Non-pigmented ciliary epithelial cell (primary cell): ENCODE measurements at places on chromosomes 5 and 9.

GRCh38 chr9:36486329-36486932 lies 86.3 kb upstream of the MELK start:
- DNase-seq, result no peak

GRCh38 chr5:59143926-59144333 lies 561.1 kb downstream of the RAB3C start:
- DNase-seq, result no peak

DNA sequence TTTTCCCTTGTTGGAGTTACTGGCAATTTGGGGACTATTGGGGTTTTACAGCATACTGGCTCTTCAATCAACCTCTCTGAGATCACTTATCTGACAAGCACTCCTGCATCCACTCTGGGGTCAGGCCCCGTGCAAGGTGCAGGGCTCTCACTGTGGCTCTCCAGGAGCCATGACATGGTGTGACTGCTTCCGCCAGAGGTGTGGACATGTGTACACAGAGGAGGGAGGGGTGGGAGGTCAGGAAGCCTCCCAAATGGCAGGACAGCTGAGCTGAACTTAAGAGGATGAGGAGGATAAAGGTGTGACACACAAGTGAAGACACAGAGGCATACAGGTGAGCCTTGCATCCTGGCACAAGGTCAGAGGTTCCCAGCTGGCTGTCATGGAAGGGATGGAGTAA lies 24.3 kb downstream of the SHB start:
- no peak for DNase-seq

- DNase-seq, result no peak
Measured at GRCh38 chr9:17519761-17520160, 59.1 kb upstream of the SH3GL2 start.

DNA sequence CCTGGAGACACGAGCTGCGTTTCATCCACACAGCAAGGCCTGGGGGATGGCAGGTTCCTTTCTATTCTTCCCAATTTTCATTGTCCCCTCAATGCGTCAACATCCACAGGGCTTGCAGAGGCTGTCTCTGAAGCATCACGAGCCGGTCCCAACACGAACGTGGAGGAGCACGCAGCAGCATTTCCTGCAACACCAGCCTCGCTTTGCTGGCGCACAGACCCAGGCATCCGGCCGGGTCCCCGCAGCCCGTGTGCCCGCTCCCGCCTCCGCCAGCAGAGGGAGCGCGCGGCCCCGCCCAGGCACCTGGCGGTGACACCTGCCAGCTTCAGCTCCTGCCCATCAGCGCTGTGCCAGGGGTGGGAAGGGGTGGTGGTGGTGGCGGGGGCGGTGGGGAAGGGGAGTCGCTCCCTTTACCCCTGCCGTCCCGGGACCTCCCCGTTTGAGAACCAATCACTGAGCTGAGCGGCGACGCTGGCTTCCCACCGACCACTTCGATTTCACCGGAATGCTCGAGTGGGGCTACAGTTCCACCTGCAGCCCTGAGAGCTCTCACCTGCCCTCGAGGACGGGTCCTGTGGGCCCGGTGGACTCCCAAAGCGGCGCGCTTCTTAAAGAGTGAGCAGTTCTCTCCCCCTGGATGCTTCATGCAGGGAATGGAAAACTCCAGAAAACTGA lies 464.5 kb downstream of the ICE1 start:
- DNase-seq, result no peak

DNA sequence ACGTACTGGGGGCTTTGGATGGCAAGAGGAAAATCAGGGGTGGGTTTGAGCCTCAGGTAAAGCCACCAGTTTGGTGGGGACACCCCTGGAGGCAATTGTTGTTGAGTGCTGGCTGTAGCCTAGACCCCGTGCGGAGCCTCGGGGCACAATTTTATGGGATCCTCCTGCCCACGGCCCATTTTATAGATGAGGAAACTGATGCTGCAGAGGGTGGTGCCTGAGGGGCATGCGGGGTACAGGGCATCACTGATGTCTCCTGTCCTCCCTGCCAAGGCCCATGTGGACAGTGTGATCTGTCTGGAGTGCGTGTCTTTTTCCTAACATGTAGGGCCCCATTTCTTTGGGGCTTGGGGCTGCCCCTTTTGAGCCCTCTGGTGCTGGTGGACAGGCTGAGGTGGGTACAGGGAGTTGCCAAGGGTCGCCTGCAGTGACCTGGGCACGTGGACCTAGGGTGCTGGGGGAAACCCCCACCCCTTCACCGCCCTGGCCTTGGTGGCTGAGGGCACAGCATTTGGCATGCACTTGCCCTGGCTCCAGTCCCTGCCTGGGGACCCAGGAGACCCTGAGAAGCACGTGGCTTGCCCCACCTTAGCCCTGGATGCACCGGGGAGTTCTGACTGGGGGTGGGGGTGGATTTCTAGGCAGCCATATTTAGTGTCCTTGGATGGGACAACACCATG lies 22.1 kb downstream of the WNK2 start:
- DNase-seq, result no peak

DNA sequence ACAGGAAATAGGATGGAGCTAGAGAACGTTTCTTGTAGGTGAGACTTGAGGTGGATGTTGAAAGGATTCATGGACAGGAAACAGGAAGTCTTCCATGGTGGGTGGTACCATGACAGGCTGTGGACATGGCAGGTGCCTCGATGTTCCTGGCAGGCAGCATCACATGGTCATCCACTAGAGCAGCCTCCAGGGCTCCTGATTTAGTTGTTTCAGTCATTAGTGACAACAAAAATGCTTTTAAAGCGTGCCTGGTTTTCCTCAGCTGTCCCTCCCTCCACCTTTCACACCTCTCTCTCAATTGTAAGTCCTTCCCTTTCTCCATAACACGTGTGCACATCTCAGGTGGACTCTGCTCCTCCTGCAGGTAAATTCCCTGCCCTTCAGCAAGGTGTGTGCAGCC lies 25.2 kb upstream of the ASPN start:
- no peak for DNase-seq

GRCh38 chr9:98694943-98695342 lies 13.8 kb downstream of the GABBR2 start:
- no peak for DNase-seq

- no peak for DNase-seq
Measured at GRCh38 chr5:150279330-150280020, 10.1 kb downstream of the CAMK2A start.

DNA sequence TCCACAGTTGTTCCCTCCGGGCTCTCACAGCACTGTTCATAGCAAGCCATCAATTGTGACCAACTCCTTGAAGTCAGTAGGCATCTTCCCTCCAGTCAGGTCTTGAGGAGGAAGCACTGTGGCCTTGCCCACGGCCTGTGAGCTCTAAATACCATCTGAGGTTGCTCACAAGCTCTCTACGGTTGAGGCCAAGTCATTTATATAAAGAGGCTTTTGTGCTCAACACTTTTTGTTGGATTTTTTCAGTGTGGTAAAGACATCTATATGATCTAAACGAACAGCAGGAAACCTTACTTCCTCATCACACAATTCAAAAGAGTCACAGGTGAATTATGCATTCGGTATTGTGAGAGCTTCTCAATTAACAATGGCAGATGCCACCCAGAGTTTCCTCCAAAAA lies 97.3 kb downstream of the ZNF462 start:
- no peak for DNase-seq

GRCh38 chr5:147427521-147428401 lies 82.1 kb downstream of the DPYSL3 start:
- no peak for DNase-seq

- no peak for DNase-seq
Measured at GRCh38 chr9:131410044-131410491, 16.2 kb downstream of the PRRC2B start.

GRCh38 chr9:33106372-33106771 lies 29.9 kb upstream of the SMU1 start:
- no peak for DNase-seq

- DNase-seq, result no peak
Measured at GRCh38 chr9:71704796-71705195, 63.5 kb downstream of the CEMIP2 start.

DNA sequence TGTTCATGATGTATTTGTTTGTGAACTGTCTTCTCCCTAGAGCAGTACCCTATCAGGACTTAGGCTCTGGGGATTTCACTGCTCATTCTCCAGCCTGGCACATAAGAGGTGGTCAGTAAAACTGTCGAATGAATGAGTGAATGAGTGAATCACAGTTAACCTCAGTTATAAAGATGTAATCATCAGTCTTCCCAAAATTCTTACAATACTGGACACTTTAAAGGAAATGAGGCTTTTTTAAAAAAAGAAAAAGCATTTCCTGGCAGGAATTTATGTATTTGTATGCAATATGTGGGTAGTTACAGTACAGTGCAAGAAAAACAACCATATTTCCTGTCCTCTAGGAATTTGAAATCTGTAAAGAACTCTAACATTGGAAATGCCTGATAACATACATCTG lies 59.6 kb downstream of the RAI14 start:
- no peak for DNase-seq

DNA sequence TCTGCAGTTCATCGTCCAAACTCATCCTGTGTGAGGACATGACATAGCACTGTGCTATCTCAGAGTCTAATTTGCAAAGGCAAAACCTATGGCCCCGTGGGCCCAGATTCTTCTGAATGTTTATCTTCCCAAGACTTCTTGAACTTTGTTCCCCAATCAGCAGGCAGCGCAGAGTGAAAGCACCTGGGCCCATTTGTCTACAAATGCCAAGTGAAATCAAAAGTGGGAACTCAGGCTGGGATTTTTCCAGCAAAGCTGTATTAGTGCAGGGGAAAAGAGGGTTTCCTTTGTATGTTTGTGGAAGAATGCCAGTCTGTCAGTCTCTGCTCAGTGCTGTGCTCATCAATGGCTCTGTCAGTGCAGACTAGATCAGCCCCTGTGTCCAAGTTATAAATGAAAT lies 55.8 kb downstream of the FOXD1 start:
- no peak for DNase-seq

DNA sequence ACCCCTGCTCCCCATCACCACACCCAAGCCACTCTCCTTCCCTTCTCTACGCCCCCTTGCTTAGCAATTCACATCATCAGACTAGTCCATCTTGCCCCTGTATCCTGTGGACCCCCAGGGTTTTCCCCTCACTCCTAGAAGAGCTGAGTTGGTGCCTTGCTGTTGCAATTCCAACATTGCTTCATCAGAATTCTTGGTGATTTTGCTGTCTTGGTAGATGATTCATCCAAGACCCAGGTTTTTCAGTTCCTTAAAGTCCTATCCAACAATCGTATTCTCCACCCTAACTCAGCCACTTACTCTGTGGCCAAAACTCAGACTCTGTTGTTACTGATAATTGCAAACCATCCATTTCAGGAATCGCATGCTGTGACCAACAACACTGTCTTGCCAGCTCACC lies 21.4 kb upstream of the CCNJL start:
- no peak for DNase-seq

- DNase-seq, result no peak
Measured at GRCh38 chr5:178086266-178086665, 27.1 kb upstream of the N4BP3 start.

DNA sequence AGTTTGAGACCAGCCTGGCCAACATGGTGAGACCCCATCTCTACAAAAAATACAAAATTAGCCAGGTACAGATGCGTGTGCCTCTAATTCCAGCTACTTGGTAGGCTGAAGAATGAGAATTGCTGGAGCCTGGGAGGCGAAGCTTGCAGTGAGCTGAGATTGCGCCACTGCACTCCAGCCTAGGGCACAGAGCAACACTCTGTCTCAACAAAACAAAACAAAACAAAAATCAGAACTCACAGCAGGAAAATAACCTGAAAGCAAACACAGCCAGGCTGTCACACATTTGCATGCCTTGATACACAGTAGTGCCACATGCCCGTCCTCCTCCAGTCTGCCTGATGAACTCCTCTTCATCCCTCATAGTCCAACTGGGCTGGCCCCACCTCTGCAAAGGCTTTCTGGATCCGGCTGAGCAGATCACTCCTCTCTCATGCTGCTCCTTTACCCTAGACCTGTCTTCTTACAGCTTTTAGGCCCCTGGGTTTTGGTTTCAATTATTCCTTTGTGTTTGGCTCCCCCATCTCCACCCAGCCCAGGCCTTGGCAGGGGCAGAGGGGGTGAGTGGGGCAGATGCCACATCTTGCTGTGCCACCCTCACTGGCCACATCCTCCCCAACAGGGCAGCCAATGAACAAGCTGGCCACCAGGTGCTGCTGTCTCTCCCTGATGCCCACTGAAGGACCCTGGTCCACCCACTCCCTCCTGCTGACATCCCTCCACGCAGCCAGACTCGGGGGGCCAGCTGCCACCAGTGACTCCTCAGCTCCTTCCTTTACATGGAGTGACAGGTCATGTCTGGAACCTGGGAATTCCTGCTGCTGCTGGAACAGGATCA lies 62.0 kb upstream of the GGTA1 start:
- DNase-seq, result no peak

DNA sequence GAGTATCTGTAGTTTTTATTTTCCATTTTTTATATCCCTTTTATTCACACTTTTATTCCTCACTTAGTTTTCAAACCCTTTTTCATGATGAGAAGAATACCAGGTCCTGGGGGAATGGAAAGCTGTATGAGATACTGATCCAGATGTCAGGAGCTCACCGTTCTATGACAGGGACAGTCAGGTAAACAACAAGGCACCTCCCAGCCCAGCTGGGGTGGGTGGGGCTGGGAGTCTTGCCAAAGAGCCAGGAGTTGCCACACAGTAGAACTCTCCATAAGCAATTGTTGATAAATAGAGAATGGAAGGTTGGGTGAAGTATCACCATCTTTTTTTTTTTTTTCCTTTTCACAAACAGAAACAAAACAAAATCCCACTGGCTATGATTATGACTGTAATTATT lies 225.8 kb downstream of the NSG2 start:
- DNase-seq, result no peak

- no peak for DNase-seq
Measured at GRCh38 chr5:153130296-153130695, 360.2 kb upstream of the GRIA1 start.

- DNase-seq, result no peak
Measured at GRCh38 chr9:101326035-101326434, 58.8 kb downstream of the BAAT start.

GRCh38 chr5:12652201-12652600 lies 748.0 kb upstream of the CTNND2 start:
- no peak for DNase-seq

DNA sequence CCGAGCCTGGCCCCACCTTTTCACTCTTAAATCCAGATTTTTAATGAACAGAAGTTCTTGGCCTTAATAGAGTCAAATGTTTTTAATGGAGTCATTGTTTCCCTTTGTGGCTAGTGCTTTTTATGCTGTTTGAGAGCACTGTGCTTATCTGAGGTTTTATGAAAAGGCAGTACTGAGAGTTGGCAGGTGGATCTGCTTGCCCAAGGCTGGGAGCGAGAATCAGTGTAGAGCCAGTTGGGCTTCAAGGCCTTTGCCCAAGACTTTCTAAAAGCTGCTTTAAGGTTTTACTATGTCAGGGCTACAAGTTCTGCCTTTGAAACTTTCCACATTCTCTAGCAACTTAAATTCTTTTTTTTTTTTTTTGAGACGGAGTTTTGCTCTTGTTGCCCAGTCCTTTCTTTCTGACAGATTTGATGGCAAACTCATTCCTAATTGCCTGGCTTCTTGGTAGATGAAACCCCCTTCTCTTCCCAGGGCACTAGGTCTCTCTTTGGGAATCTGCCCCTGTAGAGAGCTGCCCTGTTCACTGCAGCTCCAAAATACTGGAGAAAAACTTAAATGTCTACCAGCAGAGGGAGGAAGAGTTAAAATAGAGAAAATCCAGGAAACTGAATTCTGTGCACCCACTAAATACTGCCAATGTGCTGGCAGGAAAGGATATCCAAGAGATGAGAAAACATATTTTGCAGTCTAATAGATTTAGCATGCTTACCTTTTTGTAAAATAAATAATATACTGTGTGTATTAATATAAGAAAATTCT lies 36.9 kb upstream of the CDK20 start:
- DNase-seq, result no peak
